ENCODE measurements at places on chromosomes 3 and 15.

DNA sequence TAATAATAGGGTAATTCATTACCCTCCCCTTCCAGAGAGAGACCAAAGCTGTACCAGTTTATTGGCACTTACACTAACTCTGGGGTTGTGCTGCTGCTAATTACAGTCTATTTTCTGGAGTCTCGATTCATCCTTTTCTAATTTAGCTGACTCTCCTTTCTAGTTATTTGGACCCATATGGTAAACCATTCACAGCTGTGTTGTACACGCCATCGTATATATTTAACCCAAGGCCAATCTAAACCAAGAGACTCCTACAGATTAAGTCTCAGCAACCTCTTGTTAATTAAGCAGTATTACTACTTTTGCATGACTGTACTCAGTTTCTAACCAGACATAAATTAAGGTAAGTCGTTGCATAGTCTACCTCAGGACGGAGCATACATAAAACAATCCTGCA is 22.5 kb downstream of the ANXA2 start:
- DNase-seq, result no peak

- no peak for DNase-seq
Observed at GRCh38 chr3:58074116-58074715, 66.0 kb downstream of the FLNB start.

GRCh38 chr3:4250064-4250463 is 53.1 kb upstream of the SETMAR start:
- DNase-seq, result no peak

DNA sequence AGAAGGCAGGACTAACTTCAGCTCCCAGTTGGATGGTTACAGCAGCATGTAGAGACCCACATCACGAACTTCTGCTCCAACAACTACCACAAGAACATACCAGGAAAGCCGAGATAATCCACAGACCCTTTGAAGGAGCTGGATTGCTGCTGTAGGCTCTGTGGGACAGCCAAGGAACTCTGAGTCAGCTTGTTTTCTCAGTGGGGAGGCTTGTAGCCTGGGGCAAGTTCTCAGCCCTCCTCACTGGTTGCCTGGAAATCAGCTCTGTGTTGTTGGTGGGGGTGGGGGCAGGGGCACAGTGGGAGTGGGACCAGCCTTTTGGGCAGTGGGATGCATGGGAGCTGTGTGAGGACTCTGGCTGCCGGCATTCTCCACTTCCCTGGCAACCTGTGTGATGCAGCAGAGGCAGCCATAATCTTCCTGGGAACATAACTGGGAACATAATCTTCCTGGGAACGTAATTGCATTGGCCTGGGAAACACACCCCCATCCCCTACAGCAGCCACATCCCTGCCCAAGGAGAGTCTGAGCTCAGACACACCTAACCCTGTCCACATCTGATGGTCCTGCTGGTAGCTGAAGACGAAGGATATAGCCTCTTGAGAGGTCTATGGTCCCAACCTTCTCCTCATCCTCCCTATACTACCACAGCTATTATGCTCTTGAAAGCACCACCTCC is 153.1 kb downstream of the PEAK1 start:
- DNase-seq, result no peak

- DNase-seq, result peak; percentile 58
Observed at GRCh38 chr15:64507293-64507802, 47.0 kb downstream of the ZNF609 start.

- no peak for DNase-seq
Observed at GRCh38 chr3:122390665-122391064, 6.7 kb downstream of the FAM162A start.

DNA sequence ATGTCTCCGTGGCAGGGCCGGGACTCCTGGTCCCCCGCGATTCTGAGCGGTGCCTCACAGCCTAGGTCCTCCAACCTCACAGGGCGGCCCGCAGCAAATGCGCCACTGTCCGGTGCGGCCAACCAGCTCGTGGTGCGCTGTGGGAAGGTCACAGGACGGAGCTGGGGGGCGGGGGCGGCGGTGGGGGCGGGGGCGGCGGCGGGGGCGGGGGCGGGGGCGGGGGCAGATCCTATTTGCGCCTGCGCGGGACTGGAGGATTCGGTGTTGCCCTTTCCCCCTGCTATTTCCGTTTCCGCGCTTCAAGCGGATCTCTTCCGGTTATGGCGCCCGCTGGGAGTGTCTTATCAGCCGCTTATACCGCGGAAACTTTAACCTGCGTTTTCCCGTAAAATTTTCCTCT is 106.7 kb upstream of the SNRPN start:
- no peak for DNase-seq

GRCh38 chr15:100544946-100545345 is 16.2 kb upstream of the CERS3 start:
- no peak for DNase-seq

- peak; percentile 10 for DNase-seq
Observed at GRCh38 chr15:86837294-86838061, 757.8 kb downstream of the AGBL1 start.

DNA sequence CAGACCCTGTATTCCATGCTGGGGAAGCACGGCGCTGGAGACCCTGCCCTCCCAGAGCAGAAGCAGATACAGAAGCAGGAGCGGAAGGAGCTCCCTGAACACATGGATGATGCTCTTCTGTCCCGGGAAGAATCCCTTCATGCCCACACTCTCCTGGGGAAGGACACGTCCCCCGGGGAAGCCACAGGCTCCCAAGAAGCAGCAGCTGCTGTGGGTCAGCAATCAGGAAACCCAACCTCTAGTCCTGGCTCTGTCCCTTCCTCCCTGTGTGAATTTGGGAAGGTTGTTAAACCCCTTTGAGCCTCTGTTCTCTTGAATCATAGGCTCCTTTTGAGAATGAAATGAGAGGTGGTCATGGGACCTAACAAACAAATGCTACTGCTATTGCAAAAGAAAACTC is 176.2 kb upstream of the TPM1 start:
- DNase-seq, result no peak

DNA sequence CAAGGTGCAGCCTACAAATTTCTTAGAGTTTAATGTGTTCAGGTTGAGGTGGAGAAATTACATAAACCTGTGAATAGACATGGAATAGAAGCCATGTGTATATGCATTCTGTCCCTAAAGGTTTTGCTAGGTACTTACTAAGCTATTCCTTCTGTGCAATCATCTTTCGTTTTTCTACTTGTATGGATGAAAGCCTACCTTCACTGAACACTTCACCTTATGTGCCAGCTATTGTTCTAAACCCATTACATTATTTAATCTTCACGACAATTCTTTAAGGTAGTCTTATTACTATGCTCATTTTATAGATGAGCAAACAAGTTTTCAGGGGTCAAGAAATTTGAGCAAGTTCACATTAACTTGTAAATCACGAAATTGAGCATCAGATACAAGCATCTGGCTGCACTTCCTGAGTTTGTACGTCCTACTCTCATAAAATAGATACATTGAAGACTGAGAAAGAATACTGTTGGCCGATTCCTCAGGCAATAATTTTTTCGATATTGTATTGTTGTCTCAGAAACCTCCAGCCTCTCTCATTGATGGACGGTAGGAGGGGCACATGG is 635 bp upstream of the RCN2 start:
- peak; percentile 25 for DNase-seq

- DNase-seq, result no peak
Observed at GRCh38 chr15:61034678-61035291, 194.3 kb downstream of the RORA start.

DNA sequence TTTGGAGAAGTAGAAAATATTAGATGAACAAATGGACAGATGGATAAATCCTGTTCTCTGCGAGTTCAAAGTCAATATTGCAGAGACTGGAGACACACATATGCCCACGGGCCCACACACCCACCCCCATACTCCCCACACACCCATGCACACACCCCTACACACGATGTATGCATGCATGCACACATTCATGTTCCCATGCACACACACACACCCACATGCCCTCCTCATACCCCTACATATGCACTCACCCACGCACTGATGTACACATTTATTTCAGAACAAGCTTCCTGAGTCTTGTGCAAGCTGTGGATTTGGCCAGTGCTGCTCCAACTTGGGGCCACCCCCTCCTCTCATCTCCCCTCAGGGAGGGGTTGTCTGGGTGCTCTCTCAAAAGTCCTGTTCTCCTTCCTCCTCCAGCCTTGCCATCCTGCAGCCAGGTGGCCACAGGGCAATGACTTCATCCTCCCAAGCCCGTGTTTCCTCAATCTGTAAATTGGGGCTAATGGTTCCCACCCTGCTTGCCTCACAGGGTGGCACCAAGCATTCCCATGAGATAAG is 16.4 kb downstream of the MAPKAPK3 start:
- DNase-seq, result no peak

DNA sequence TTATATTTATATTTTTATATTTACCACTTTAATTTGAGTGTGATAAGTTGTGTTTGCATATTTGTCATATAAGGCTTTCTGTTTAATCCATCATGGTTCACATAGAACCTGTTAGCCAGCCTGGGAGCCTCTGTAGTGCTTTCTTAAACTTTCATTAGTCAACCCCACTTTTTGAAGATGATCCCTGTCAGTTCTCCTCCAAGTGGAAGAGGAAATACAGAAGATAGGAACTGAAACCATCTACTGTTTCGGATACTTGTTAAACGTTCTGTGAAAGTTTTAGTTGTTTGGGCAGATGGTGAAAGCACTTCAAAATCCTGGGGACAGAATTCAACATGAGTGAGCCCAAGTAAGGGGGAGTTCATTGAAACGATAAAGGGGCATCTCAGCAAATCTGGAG is 4.6 kb upstream of the SAMMSON start:
- DNase-seq, result no peak

GRCh38 chr15:69315402-69316110 is 16.8 kb downstream of the PAQR5 start:
- DNase-seq, result no peak

DNA sequence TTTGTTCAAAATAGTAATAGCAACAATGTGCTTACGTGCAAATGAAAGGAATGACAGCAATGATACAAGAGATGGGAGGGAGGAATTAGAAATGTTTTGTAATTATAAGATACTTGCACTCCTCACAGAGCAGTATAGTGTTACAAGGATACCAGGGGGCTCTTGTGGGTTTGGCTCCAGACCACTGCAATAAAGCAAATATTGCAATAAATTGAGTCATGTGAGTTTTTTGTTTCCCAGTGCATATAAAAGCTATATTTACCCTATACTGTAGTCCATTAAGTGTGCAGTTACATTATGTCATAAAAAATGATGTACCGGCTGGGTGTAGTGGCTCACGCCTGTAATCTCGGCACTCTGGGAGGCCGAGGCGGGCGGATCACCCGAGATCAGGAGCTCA is 864.3 kb downstream of the NSUN3 start:
- no peak for DNase-seq

DNA sequence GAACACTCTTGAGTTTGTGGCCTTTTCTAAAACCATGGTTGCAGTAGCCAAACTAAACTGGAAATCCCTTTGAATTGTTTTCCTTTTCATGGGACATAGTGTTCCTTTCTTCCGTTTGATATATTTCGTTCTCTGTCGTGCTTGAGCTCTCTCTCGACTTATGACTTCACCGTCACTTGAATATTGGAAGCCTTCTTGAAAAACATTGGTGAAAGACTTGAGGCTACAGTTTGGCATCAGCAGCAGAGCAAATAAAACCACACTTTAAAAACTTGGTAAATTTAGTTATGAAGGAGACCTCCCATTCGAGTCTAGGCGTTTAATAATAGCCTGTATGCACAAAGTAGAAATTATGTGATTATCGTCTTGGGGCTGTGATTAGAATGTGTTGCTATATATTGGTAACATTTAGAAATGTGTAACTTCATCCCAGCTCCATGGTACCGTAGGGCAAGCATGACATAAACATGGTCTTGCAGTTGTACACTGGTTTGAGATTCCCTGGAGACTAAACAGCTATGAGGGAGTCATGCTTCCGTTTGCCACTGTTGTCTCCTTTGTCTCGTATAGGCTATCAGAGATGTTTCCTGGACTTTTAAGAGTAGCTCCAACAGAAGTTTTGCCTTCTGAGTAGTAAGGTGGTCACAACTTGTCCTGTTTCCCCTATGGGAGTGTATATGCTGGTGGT is 122.3 kb downstream of the PTPRG start:
- DNase-seq, result no peak

GRCh38 chr3:129575233-129575996 is 31.1 kb downstream of the PLXND1 start:
- DNase-seq, result no peak

DNA sequence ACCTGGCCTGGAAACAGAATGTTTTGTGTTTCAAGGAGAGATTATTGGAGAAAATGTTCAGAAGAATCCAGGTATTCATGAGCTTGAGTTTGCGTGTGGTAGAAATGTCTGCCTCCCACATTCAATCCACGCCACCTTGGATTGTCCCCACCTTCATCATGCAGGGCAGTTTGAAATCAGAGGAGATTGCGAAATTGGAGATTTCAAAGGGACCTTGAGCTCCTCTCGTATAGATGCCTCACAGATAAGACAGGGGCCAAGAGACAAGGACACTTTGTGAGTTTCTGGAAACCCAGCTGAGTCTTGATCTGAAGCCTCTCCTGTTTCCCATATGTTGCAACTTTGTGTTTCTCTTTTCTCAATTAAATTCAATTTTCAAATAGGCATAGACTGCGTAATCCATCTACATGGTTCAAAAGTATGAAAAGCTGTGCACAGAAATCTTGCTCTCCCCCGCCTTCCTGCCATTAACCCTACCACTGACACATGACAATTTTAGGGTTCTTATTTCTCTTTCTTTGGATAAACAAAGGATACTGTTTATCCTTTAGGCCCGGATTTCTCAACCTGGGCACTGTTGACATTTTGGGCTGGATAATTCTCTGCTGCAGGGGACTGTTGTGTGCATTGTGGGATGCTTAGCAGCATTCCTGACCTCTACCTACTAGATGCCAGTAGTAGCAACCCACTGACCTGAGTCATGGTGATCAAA is 53.8 kb downstream of the CMTM8 start:
- no peak for DNase-seq

GRCh38 chr15:64017082-64017588 is 29.1 kb downstream of the DAPK2 start:
- no peak for DNase-seq

Data from DMS79 treated with DMSO at 0.1 percent for 48 hours (cell line).